SJSA1 (cell line): ENCODE measurements at places on chromosomes 7 and 10. TPM values are rescaled to one million over a fixed set of nuclear protein-coding genes. Genes with fewer than 3 reads are reported as not detected.

The MBL2 gene
- total RNA-seq: not detected in 2 replicates

DNA sequence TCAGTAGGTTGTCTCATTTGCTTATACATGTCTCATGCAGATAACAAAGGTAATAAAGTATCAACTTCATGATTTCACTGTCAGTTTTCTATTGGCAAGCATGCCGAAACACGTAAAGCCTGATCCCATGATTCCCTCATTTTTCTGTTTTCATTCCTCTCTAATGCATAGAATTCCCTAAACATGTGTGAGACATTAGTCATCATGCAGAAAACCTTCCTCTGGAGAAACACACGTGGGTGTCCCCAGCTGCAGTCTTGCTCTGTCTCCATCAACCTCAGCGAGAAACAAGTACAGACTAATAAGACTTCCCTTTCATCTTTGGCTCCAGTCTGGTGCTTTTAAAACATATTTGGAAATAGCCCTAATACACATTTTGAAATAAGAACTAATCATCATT, 432.7 kb upstream of the VSTM2A start:
- no peak overlapping the region for H3K27ac ChIP-seq
- no peak overlapping the region for H3K4me3 ChIP-seq
- H3K36me3 ChIP-seq: no peaks in the 10 kb centered on the region

The RBM20 gene
- total RNA-seq: 16.5 and 17.0 TPM in 2 replicates

The GALNT17 gene
- total RNA-seq: not detected in 2 replicates

The ZFAND4 gene
- 15.1 and 22.8 TPM in 2 replicates for total RNA-seq

DNA sequence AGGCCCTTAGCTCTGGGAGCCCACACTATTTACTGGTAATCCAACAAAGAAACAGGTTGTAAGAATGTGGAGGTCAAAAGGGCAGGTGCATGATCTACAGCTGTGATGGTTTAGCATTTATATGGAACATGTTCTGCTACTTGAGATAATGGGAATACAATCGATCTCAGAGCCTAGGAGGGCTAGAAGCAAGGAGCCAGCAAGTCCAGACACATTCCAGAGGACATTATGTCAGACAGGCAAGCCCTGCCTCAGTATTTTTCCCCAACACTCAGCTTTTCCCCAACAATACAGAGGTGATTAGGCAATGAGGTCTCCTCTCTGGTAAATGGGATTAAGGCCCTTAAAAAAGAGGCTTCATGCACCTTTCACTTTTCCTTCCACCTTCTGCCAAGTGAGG, 21.4 kb upstream of the GNAT3 start:
- H3K27me3 ChIP-seq: no peaks in the 10 kb centered on the region
- H3K27ac ChIP-seq: no peak overlapping the region
- no peaks in the 10 kb centered on the region for H3K36me3 ChIP-seq
- H3K4me3 ChIP-seq: no peak overlapping the region

DNA sequence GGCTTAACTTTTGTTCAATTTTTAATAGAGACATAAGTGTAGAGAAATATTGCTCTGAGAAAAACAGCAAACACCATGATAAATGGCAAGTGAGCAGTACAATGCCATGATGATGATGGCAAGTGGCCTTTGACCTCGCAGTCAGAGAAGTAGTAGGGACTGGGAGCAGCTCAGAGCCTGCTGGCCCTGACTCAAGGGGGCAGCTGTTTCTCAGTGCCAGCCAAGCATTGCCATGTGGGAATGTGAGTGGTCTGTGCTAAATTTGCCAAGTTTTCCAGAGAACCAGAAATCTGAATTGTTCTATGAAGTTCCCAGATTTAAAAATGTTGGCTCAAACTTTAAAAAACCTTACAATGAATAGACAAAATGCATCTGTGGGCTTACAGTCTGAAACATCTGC, 187.9 kb downstream of the BICC1 start:
- peaks cover 83% of the 10 kb centered on the region for H3K4me1 ChIP-seq
- H3K27me3 ChIP-seq: no peaks in the 10 kb centered on the region
- H3K36me3 ChIP-seq: no peaks in the 10 kb centered on the region; the same call in 1 of the 2 replicates
- H3K4me3 ChIP-seq: no peak overlapping the region
- peak overlapping the region; percentile 87 for H3K27ac ChIP-seq

GRCh38 chr10:112755446-112756234, 194.4 kb upstream of the TCF7L2 start:
- H3K27ac ChIP-seq: no peak overlapping the region
- H3K4me1 ChIP-seq: no peaks in the 10 kb centered on the region
- no peaks in the 10 kb centered on the region for H3K36me3 ChIP-seq

- no peaks in the 10 kb centered on the region for H3K27me3 ChIP-seq
- DNase-seq: no peak
- H3K36me3 ChIP-seq: no peaks in the 10 kb centered on the region
- H3K4me1 ChIP-seq: peaks cover 30% of the 10 kb centered on the region
- H3K27ac ChIP-seq: no peak overlapping the region
These were observed 40.4 kb downstream of the IFIT5 start for GRCh38 chr10:89454561-89455347.

The SPDYE8 gene
- total RNA-seq: 0.24 TPM in 1 of 2 replicates, not detected in the other

DNA sequence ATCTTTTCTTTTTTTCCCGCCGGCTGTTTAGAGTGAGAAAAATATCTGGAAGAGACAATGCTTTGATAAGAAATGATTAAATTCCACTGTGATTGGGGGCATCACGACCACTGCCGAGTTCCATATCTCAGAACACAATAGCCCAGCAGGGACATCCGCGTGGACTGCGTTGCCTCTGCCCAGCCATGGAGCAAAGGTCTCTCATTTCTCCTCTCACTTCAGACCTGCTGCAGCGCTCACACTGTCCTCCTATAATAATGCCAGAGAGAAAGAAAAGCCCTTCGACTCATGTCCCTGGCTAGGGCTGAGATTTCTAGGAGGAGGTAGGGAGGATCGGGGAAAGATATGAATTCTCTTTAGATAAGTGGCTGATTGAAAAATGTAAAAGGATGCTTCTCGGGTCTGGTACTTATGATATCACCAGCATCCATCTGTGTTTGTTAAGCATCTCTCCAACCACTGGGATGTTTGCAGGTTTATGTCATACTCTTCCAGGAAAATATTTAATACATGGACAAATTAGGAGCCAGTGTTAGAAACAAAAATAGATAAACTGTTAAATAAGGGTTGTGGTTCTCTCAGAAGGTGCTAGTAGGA, 472.9 kb upstream of the AKR1E2 start:
- H3K4me1 ChIP-seq: peaks cover 39% of the 10 kb centered on the region
- no peak overlapping the region for H3K27ac ChIP-seq
- DNase-seq: no peak
- H3K27me3 ChIP-seq: no peaks in the 10 kb centered on the region
- no peak overlapping the region for H3K4me3 ChIP-seq

DNA sequence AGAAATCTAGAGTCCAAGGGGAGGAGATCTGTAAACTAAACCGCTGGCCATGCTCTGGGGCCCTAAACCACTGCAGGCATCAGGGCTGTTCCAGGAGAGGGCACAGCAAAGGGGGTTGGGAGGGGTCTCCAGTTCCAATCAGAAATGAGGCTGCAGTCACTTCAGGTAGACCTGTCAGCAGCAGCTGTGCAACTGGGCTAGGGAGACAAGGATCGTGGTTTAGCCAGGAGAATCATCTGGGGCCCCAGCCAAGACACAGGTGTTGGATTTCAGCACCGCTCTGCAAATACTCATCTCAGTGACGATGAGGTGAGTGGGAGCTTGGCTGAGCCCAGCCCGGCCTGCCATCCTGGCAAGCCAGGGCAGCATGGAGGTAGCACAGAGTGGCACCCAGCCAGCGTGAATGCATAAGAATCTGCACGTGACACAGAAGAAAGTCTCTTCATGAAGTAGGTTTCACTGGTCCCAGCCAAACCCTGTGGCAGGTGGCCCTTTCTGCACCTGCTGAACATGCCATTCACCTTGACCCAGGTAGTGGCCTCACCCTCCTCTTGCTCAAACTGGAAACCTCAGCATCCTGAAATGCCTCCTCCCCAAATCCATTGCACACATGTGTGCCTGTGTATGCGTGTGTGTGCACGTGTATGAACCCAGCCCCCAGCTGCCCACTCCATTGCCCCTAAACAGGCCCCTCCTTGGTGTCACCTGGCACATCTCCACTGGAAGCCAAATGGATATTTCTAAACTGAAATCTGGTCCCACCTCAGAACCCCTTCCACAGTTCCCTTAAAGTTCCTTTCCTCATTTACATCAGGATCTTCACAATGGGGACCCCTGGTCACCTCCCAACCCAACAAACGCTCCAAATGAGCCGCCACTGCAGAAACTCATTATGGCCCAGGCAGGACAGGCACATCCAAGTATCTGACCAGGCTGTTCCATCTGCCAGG, 9.6 kb downstream of the GPRIN2 start:
- no peak overlapping the region for H3K4me3 ChIP-seq
- peaks cover 62% of the 10 kb centered on the region for H3K36me3 ChIP-seq
- H3K4me1 ChIP-seq: peaks cover 28% of the 10 kb centered on the region
- DNase-seq: no peak

The FAM25C gene
- not detected in 2 replicates for total RNA-seq

- H3K4me3 ChIP-seq: no peak overlapping the region
- no peak for DNase-seq
- peaks cover 2% of the 10 kb centered on the region; the same call in 1 of the 2 replicates for H3K27me3 ChIP-seq
- H3K36me3 ChIP-seq: no peaks in the 10 kb centered on the region
- no peak overlapping the region for H3K27ac ChIP-seq
These were observed 175.8 kb downstream of the IPMK start for GRCh38 chr10:58091886-58092285.

DNA sequence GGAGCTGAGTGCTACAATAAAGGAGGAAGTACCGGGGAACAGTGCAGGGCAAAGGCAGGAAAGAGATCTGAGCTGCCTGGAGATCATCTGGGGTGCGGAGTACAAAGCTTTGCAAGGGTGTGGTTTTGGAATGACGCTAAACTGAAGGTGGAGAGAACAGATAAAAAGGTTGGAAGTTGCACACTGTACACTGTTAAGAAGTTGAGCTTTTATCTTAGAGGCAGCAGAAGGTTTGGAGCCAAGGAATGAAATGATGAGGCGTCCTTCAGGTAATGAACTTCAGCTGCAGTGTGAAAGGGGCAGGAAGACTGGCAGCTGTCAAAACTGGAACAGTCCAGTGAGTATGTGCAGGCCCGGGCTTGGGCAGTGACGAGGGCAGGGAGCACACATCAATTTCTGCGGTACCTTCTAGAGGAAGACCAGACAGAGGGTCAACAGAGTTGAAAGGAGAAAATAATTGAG, 7.2 kb upstream of the ANKRD61 start:
- H3K27ac ChIP-seq: no peak overlapping the region
- H3K36me3 ChIP-seq: peaks cover 97% of the 10 kb centered on the region
- DNase-seq: no peak
- H3K27me3 ChIP-seq: no peaks in the 10 kb centered on the region

The CFTR gene
- 0.06 and 0.08 TPM in 2 replicates for total RNA-seq

The ALKBH4 gene
- 26.4 and 27.4 TPM in 2 replicates for total RNA-seq

DNA sequence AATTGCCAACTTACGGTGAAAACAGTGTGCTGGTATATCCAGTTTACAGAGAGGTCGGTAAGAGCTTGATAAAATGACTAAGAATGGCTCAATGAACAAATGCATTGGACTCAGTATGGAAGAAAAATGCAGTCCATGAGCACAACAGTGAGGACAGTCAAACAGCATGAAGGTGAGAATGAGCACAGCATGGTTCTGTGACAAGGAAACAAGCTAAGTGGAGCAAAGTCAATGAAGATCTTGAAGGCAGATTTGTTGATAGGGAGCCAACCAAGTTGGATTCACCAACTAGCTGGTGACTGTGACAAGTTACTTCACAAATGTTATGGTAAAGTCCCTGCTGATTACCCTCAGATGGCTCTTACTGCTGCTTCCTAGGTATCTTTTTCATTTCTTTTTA, 75.9 kb downstream of the SHOC2 start:
- H3K27ac ChIP-seq: no peak overlapping the region
- H3K36me3 ChIP-seq: peaks cover 13% of the 10 kb centered on the region
- peaks cover 12% of the 10 kb centered on the region for H3K4me1 ChIP-seq
- H3K27me3 ChIP-seq: no peaks in the 10 kb centered on the region

GRCh38 chr7:20577441-20578071, 37.9 kb upstream of the ABCB5 start:
- no peak overlapping the region for H3K27ac ChIP-seq
- H3K27me3 ChIP-seq: no peaks in the 10 kb centered on the region; the same call in 1 of the 2 replicates
- no peak overlapping the region for H3K4me3 ChIP-seq
- no peaks in the 10 kb centered on the region for H3K36me3 ChIP-seq
- no peak for DNase-seq
- H3K4me1 ChIP-seq: no peaks in the 10 kb centered on the region

- H3K27ac ChIP-seq: peak overlapping the region; percentile 97
- H3K27me3 ChIP-seq: no peaks in the 10 kb centered on the region
- no peak for DNase-seq
- H3K4me1 ChIP-seq: peaks cover 53% of the 10 kb centered on the region
- H3K4me3 ChIP-seq: no peak overlapping the region
These were observed 37.1 kb upstream of the TOMM7 start for GRCh38 chr7:22859641-22860290.

DNA sequence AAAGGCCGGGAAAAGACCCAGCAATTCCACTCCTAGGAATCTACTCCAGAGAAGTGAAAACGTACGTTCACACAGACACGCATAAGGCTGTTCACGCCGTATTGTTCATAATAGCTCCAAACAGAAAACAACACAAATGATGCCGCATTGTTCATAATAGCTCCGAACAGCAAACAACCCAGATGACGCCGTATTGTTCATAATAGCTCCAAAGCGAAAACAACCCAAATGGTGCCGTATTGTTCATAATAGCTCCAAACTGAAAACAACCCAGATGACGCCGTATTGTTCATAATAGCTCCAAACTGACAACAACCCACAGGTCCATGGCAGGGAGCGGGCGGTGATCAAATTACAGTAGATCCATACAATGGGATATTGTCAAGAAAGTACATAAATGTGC, 85.2 kb upstream of the DNAAF5 start:
- no peaks in the 10 kb centered on the region for H3K36me3 ChIP-seq
- DNase-seq: no peak
- H3K4me3 ChIP-seq: no peak overlapping the region
- no peaks in the 10 kb centered on the region for H3K4me1 ChIP-seq

DNA sequence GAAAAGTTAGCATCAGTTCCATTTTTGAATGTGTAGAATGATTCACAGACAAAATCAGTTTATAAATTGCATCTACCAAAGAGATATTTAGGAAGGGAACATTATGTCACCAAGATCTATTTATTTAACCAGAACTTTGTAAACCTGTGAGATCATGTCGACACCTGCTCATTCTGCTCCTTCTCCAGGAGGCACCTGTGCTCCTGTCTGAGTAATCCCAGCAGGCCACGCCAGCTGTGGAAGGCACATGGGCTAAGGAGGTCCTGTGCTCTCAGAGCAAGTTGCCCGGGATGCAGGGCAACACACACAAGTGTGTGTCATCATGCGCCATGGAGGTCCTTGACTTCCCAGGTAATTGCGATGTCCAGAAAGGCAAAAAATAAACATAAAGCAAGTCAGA, 45.5 kb upstream of the ADARB2 start:
- DNase-seq: no peak
- H3K4me1 ChIP-seq: no peaks in the 10 kb centered on the region
- H3K4me3 ChIP-seq: no peak overlapping the region
- H3K27ac ChIP-seq: no peak overlapping the region

The UNCX gene
- not detected in 2 replicates for total RNA-seq

The NUTM2A gene
- total RNA-seq: 1.1 and 3.4 TPM in 2 replicates

The ING3 gene
- total RNA-seq: 18.3 and 31.2 TPM in 2 replicates

The LIPN gene
- not detected in 2 replicates for total RNA-seq

GRCh38 chr10:131198843-131199242, 112.7 kb downstream of the TCERG1L start:
- H3K27ac ChIP-seq: no peak overlapping the region
- no peaks in the 10 kb centered on the region for H3K27me3 ChIP-seq
- H3K4me1 ChIP-seq: no peaks in the 10 kb centered on the region
- no peak for DNase-seq
- H3K36me3 ChIP-seq: no peaks in the 10 kb centered on the region

The MAT1A gene
- total RNA-seq: not detected in 2 replicates
